Epithelial cell of esophagus (primary cell): ENCODE measurements at places on chromosomes 7 and 10.
A peak's percentile ranks its signal among the peaks of the same experiment; 100 is the strongest.

DNA sequence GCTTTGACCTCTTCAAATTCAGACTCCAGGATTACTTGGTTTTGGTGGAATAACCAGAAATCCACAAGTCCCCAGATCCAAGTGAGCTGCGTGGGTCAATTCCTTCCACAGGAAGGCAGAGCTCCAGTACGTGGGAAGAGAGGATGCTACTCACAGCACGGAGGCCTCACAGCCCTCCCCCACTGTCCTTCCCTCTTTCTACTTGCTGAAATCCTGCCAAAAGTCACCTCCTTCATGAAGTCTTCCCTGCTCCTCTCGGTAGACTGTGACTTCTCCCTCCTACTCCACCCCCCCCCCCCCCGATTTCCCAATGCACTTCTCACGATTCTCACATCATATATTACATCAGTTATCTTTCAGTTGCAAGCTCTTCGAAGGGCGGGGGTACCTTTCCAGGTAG lies 12.3 kb downstream of the CAMK2G start:
- DNase-seq = no peak

- no peak for DNase-seq
Observed at GRCh38 chr7:155489862-155490696, 32.1 kb downstream of the EN2 start.

DNA sequence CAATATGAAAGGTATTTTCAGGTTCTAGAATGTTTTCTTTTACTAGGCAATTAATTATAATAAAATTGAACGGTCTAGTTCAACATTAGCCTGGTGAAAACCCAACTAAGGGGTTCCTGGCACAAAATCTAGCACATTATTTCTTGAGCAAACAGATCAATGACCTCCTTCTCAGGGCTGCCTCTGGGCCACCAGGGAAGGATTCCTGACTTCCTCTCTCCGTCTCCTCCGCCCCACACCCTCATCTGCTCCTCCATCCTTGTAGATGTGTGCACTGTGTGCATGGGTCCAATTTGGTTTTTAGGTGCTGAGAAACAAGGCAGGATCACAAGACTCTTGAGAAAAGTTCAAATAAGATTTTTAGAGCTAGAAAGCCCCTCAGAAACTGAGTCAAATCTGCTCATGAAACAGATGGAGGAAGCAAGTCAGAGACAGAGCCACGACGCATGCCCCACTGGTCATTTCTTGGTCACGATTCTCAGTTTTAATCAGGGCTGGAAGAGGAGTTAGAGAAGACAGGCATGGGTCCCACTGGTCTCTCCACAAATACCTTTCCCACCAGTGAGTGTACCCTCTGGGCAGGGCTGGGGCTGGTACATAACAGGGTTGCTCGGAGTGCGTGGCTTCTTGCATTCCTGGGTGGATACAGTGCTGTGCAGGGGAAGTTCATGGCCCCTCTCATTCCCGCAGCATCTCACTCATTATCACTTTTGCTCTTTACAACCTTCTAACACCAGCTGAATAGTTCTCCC lies 3.8 kb downstream of the TRPV6 start:
- no peak for DNase-seq

GRCh38 chr7:143203386-143203785 lies 18.5 kb upstream of the TAS2R40 start:
- DNase-seq = no peak

DNA sequence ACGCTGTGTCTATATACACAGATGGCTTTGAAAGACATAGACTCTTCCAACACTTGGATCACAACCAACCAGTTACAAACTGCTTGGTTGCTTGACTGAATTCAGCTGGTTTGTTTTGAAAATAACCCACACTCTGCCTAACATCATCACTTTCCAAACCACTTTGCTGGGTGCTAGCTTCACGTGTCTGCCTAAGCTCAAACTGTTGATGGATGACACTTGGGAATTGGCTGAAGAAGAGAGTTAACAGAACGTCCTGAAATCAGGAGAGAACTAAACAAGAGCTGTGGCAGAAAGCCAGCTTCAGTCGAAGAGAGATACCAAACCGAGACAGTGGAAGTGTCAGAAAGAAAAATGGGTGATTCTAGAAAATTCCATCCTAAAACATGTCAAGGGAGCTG lies 420.8 kb upstream of the AUTS2 start:
- DNase-seq = no peak

DNA sequence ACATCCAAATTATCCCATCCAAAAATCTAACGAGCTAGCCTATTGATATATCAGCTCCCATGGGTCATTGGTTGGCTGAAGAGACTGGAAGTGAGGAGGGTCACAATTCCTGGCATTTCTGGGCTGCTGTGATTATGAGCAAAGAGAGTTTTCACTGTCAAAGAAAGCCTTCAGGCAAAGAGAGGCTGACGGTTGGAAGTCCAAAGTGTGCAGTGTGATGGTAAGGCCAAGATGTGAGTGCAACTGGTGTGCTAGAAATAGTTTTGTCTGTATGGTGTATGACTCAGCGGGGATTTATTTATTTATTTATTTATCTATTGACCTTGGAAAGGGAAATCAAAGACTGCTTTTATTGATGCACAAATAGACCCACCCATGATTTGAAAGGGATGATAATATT lies 75.0 kb downstream of the AASS start:
- no peak for DNase-seq

- peak; percentile 36 for DNase-seq
Observed at GRCh38 chr7:80934321-80934720, 15.5 kb upstream of the SEMA3C start.

GRCh38 chr7:26489391-26489790 lies 197.7 kb downstream of the SNX10 start:
- DNase-seq = no peak

GRCh38 chr7:150468241-150468640 lies 17.8 kb downstream of the GIMAP8 start:
- no peak for DNase-seq

GRCh38 chr7:2628891-2629290 lies 2.9 kb upstream of the TTYH3 start:
- DNase-seq = no peak

- DNase-seq = peak; percentile 68
Observed at GRCh38 chr7:26090927-26091519, 61.0 kb upstream of the NFE2L3 start.

DNA sequence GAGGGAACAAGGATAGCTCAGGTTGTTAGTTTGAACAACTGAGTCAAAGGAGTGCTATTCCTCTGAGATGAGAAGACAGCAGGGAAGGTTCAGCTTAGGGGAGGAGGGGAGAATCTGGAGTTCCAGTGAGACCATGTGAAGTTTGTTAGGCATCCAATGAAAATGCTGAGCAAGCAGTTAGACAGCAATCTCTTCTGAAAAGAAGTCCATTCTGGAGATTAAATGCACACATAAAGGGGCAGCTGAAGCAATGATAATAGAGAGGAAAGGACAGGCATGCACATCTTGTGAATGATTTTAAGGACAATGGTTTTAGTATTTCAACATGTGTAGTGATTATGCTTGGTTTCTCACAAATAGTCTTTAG lies 89.7 kb upstream of the GHITM start:
- no peak for DNase-seq

DNA sequence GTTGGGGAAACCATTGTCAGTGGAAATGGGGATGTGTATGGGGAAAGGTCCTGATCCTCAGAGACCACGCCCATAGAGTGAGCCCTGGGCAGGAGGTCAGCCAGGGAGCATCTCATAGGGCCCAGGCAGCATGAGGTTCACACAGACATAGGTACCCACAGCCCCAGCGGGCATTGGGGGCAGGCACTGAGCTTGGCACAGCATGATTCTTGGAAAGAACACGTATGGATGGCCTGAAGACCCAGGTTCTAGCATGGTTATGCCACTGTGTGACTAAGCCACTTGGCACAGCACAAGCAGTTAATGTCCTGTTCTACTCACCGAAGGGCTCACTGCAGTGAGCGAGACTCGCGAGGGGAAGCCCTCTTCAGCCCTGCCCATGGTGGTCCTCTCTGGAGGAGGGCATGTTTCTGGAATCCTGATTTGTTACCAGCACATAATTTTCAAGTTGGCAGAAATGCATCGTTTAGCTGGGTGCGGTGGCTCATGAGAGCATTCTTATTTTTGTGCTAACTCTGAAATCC lies 125.2 kb downstream of the UBE2H start:
- no peak for DNase-seq
